NCI-H2081 treated with DMSO at 0.1 percent for 48 hours (cell line): ENCODE measurements at places on chromosomes 1 and 21.

DNA sequence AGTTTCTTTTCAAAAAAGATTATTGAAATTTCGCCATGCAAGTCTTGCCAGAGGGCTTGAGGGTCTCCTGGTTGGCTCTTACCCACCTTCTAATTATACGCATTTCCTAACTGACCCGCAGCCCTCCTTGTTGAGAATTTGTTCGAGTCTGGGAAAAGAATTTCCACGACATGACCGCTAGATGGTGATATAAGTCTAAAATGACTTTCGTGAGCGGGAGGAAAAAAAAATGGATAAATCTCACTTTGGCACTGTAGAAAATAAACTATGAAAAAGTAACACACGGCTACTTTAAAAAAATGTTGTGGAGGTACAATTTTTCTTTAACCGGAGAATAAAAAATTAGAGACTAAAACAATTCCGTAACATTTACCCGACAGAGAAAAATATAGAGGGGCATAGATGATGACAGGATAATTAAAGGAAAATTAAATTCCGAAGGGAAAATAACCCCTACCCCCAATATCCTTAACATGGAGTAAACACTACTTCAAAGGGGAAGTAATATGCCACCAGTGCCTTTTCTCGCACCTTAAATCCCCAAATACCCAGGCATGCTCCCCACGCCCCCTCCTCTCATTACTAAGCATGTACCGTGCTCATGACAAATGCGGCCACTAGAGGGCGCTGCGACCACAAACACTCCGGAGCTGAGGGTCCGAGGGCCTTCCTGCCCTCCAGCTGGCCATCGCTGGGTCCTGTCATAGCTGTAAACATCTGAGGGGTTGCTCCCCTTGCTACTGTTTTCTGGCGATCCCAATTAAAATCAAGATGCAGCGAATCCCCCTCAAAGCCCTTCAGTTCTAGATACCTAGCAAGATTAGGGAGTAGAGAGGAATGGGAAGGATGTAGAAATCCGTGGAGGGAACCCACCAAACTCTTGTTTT, 266.9 kb downstream of the ASTN1 start:
- peak; percentile 18 for DNase-seq

- DNase-seq = no peak
Observed at GRCh38 chr1:213899413-213899812, 88.4 kb upstream of the PROX1 start.

- no peak for DNase-seq
Observed at GRCh38 chr1:68375919-68376318, 73.8 kb downstream of the RPE65 start.

- no peak for DNase-seq
Observed at GRCh38 chr1:27522432-27523336, 32.7 kb upstream of the WASF2 start.

GRCh38 chr21:33419538-33420123, 16.4 kb downstream of the IFNGR2 start:
- DNase-seq = no peak
